ENCODE measurements at places on chromosomes 7 and 10. TPM values are rescaled to one million over a fixed set of nuclear protein-coding genes. Genes with fewer than 3 reads are reported as not detected.

UBTD1 gene
- 95.8 TPM for total RNA-seq

DDX50 gene
- total RNA-seq = 36.7 TPM

MMD2 gene
- not detected for total RNA-seq

C7orf57 gene
- 0.83 TPM for total RNA-seq

STRIP2 gene
- total RNA-seq = 58.3 TPM

FOXK1 gene
- total RNA-seq = 25.2 TPM

ARMC3 gene
- total RNA-seq = not detected

GPRIN2 gene
- not detected for total RNA-seq

CALML5 gene
- not detected for total RNA-seq

SPRN gene
- 0.05 TPM for total RNA-seq

GRID2IP gene
- total RNA-seq = 0.27 TPM
